ENCODE measurements at places on chromosomes 7 and 10. TPM values are rescaled to one million over a fixed set of nuclear protein-coding genes. Genes with fewer than 3 reads are reported as not detected.

The ZC3HAV1L gene
- 37.4 TPM for total RNA-seq

The ACTL6B gene
- 0.69 TPM for total RNA-seq

The SGPL1 gene
- total RNA-seq, result 61.3 TPM

The RBP3 gene
- not detected for total RNA-seq

The HABP2 gene
- not detected for total RNA-seq

The ZFYVE27 gene
- total RNA-seq, result 13.5 TPM

The EVX1 gene
- 1.1 TPM for total RNA-seq

The HMX3 gene
- total RNA-seq, result not detected

The PAX4 gene
- total RNA-seq, result not detected

The CLCN1 gene
- total RNA-seq, result 0.16 TPM

The ALOX5 gene
- 25.7 TPM for total RNA-seq

The KCP gene
- total RNA-seq, result 1.4 TPM

The YAE1 gene
- total RNA-seq, result 53.6 TPM

The TMEM26 gene
- total RNA-seq, result 11.7 TPM

The MTPN gene
- 148 TPM for total RNA-seq

The SPDYE16 gene
- not detected for total RNA-seq

The DUSP5 gene
- 8.5 TPM for total RNA-seq

The TMEM229A gene
- total RNA-seq, result 2.0 TPM

The PHYHIPL gene
- 0.85 TPM for total RNA-seq

The SFTPA1 gene
- total RNA-seq, result not detected

The A1CF gene
- not detected for total RNA-seq

The UBE2D4 gene
- 12.7 TPM for total RNA-seq

The MUC12 gene
- total RNA-seq, result 1.1 TPM

The UPK3B gene
- 23.6 TPM for total RNA-seq

The ZPBP gene
- 0.21 TPM for total RNA-seq

The TMEM130 gene
- total RNA-seq, result 9.5 TPM

The OGDHL gene
- 0.79 TPM for total RNA-seq

The RAB19 gene
- total RNA-seq, result 1.7 TPM

The ARMS2 gene
- not detected for total RNA-seq

The FXYD4 gene
- total RNA-seq, result 0.95 TPM

The SPDYE6 gene
- total RNA-seq, result not detected

The UBE2D1 gene
- total RNA-seq, result 34.5 TPM

The AS3MT gene
- 4.1 TPM for total RNA-seq

The C7orf57 gene
- 0.21 TPM for total RNA-seq

The CALML3 gene
- total RNA-seq, result not detected

The PAPOLB gene
- total RNA-seq, result 2.2 TPM

The DTX2 gene
- total RNA-seq, result 7.8 TPM

The LIPK gene
- total RNA-seq, result not detected

The LHFPL3 gene
- total RNA-seq, result 0.26 TPM

The SYT15B gene
- total RNA-seq, result 1.8 TPM

The MAGI2 gene
- 37.4 TPM for total RNA-seq

The WNT2 gene
- 8.9 TPM for total RNA-seq

The TMEM236 gene
- total RNA-seq, result 1.2 TPM

The GOLGA7B gene
- 0.11 TPM for total RNA-seq

The ELN gene
- total RNA-seq, result 483 TPM

The LIPA gene
- 63.0 TPM for total RNA-seq

The NEUROG3 gene
- not detected for total RNA-seq

The SLC4A2 gene
- total RNA-seq, result 30.6 TPM

The MEPCE gene
- 22.6 TPM for total RNA-seq

The DDC gene
- total RNA-seq, result 2.0 TPM

The MBL2 gene
- not detected for total RNA-seq

The GPR37 gene
- 5.4 TPM for total RNA-seq

The PDE6C gene
- total RNA-seq, result not detected

The ENTPD1 gene
- total RNA-seq, result 85.3 TPM

The GBX1 gene
- not detected for total RNA-seq

The UFSP1 gene
- total RNA-seq, result 2.6 TPM

The CYP2C19 gene
- not detected for total RNA-seq

The TACC2 gene
- 21.2 TPM for total RNA-seq

Measured in urinary bladder (tissue), 4 donors.